ENCODE measurements at places on chromosomes 11 and 22. TPM values are rescaled to one million over a fixed set of nuclear protein-coding genes. Genes with fewer than 3 reads are reported as not detected.

MUC5AC gene
- total RNA-seq, result not detected

APOL5 gene
- not detected for total RNA-seq

RIMBP3C gene
- total RNA-seq, result 0.15 TPM

SMDT1 gene
- 4.1 TPM for total RNA-seq

PGA5 gene
- total RNA-seq, result 0.29 TPM
